Thymus (tissue), 14 donors: ENCODE measurements at places on chromosomes 4 and X.

DNA sequence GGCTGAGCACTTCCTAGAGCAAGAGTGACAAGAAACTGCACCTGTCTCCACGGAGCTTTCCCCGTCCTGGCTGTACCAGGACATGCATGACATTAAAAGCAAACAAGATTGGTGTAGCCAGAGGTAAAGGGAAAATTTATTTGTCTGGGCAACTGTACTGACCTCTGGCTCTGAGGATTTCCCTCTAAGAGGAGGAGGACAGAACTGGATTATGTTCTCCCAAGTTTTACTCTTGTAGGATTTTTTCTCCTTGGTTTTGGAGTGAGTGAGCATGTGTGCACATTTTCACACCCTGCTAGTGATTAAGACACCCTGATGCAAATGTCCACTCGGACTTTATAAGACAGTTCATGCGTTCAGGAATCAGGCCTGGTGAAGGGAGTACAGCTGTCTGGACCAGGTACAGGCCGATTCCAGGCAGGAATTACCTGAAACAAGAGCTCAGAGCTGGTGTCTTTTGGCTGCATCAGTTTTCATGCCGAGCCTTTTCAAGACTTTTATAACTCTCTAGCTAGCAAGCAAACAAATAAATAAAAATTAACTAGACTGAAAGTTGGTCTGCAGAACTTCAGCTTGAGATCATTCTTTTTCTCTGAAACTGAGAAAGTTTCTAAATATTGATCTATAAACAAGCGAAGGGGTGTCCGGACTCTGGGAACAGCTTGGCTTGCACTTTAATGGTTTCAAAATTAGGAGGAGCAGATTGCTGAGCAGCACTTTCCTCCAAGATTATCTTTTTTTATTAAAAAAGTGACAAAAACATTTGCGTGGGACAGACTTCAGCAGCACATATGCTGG, 51.3 kb upstream of the SPRY1 start:
- DNase-seq = no peak

DNA sequence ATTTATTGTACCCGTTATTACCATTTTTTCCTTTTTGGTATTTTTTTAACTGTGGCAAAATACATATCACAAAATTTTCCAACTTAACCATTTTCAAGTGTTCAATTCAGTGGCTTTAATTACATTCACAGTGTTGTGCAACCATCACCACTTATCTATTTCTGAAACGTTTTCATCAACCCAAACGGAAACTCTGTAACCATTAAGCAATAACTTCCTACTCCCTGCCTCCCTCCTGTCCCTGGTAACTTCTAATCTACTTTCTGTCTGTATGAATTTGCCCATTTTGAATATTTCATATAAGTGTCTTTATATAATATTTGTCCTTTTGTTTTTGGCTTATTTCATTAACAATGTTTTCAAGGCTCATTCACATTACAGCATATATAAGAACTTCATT, 57.4 kb upstream of the MSN start:
- DNase-seq = no peak

GRCh38 chr4:15894921-15895916, 43.3 kb downstream of the FGFBP1 start:
- DNase-seq = no peak

DNA sequence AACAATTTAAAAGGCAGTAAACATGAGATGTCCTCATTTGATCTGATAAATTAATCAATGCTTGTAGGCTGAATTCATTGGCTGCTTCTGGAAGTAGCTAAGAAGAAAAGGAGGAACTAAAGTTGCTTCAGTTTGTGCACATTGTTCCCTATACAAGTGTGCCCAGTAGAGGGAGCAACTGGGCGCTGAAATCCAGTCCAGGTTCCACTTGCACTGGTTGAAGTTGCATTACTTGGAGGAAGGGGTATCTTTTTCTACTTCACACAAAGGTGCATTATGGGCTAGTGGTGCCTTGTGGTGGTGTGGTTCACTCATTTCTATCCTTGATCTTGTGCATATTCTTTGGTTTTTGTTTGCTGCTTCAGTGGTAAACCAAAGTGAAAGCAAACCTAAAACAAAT, 67.9 kb upstream of the SOX3 start:
- no peak for DNase-seq

GRCh38 chrX:69388526-69388925, 115.6 kb upstream of the NALF2 start:
- DNase-seq = no peak

GRCh38 chr4:8915201-8916200, 43.9 kb upstream of the HMX1 start:
- no peak for DNase-seq

DNA sequence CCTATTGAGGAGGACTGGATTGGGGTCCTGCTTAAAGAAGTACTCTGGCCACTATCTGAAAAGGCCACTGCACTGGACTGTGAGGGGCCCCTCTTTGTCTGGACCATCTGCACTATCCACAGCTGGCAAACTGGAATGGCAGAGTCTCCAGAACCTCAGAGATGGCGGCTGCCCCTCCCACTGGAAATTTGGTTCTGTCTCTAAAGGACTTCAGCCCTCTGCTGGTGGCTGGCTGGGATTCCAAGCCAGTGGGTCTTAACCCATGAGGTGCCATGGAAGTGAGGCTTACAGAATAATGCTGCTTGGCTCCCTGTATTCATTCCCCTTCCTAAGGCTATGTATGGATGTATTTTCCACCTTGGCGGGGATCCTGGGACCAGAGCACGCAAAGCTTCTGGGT, 41.6 kb upstream of the CYLC1 start:
- DNase-seq = no peak

GRCh38 chrX:37347420-37347819, 1.7 kb upstream of the PRRG1 start:
- DNase-seq = no peak

DNA sequence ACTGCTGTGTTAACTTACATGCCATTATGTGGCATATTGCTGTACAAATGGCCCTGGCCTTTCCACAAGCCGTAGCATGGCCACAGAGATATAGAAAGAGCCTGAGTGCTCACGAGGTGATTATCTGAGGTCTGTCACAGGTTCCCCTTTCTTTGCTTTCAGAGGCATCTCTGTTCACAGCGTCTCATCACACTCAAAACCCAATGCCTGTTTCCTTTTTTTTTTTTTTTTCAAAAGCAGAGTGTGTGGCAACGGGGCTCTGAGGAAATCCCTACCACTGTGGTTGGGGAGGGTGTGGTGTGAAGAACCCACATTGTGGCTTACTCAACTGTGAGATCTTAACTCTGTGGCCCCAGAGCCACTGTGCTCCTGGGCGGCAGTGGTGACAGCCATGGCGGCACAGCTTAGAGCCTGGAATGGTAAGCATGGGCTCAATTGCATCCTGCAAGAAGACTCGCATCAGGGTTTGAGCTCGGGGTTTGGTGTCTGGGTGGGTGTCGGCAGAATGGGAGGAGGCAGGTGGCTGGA, 30.8 kb downstream of the RTL5 start:
- peak; percentile 41 for DNase-seq

DNA sequence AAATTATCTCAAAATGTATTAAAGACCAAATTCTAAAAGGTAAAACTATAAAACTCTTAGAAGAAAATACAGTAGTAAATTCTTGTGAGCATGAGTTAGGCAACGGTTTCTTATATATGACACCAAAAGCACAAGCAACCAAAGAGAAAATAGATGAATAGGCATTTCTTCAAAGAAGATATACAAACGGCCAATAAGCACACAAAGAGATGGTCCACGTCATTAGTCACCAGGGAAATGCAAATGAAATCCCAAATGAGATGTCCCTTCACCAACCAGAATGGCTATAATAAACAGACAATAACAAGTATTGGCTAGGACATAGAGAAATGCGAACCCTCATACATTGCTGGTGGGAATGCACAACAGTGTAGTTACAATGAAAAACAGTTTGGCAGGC, 44.6 kb downstream of the RAB33A start:
- no peak for DNase-seq

DNA sequence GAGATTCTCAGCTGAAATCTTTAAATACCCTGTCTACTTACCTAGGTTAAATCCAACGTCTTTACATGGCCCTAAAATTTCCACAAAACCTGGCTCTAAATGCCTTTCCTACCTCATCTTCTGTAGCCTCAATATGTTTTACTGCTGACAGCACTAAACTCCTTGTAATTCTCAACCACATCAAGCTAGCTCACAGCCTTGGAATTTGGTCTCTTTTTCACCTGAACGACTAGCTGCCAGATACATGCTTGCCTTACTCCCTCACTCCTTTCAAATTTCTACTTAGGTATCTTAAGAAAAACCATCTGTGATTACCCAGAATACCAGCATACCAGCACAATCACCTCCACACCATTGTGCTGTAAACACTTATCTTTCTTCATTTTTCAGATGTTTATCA, 635.6 kb upstream of the PCDH10 start:
- no peak for DNase-seq

- DNase-seq = no peak
These were observed 483.5 kb downstream of the ARAP2 start for GRCh38 chr4:35760807-35761206.

- no peak for DNase-seq
These were observed 133.2 kb downstream of the TMEM164 start for GRCh38 chrX:110136136-110136535.

GRCh38 chr4:16897991-16898827, at the start of gene LDB2:
Gene LDB2, minus strand, starts transcription at chr4:16898645.
- no peak for DNase-seq

DNA sequence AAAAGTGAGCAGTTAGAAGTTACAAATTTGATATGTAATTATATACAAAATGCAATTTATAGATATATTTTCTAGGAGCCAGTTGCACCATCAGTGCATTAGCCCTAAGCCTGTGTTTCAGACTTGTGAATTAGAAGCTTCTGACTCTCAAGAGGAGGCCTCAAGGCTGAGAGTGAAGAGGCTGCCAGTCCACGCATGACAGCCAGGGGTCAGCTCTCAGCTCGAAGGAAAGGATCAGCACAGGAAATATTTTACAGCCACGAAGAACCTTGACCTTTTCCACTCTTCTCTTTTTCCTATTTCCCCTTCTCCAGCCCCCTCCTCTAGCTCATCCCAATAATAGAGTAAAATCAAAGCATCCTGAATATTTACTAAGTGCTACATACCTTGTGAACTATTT, 642.4 kb downstream of the TRIML1 start:
- DNase-seq = no peak

DNA sequence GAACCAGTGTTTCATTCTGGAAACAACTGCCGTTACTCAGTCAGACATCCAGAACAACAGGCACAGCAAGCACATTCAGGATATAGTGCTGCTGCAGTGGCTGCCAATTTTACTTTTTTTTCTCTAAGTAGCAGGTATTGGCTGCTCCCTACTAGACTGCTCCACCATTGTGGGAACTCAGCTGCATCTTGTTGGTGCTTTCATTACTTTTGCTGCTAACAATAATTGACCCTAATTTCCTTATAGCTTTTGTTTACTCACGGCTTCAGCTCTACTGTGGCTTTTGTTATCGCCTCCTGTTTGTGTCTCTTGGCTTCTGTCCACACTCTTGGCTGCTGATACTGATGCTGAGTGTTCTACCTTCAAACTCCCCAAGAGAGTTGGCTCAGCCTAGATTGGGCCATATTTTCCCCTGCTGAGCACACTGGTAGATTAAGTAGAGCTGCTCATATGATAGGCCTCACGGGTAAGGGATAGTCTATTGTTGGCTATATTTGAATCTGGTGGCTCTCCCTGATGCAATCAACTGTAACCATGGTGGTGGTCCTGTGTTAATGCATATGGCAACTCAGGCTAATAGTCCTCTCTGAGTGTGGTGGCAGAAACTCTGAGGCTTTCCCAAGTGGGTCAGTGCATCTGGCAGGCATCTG, 44.5 kb upstream of the IL2 start:
- DNase-seq = no peak

DNA sequence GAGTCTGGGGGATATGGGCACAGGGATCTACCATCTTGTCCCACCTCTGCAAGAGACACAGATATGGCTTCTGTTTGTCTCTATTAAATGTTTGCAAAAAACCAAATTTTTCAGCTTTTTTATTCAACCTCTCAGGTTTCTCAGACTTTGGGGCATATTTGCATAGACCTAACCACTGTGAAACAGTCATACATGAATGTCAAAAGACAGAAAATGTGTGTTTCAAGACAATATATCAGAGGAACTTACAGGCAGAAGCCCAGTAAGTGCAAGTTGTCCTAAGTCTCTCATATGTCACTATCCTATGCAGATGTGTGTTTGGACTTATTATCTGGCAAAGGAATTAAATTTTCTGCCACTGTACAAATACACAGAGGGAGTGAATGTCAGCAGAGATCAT, 951.2 kb downstream of the PCDH18 start:
- no peak for DNase-seq

GRCh38 chrX:85994797-85995196, 52.6 kb downstream of the CHM start:
- no peak for DNase-seq

DNA sequence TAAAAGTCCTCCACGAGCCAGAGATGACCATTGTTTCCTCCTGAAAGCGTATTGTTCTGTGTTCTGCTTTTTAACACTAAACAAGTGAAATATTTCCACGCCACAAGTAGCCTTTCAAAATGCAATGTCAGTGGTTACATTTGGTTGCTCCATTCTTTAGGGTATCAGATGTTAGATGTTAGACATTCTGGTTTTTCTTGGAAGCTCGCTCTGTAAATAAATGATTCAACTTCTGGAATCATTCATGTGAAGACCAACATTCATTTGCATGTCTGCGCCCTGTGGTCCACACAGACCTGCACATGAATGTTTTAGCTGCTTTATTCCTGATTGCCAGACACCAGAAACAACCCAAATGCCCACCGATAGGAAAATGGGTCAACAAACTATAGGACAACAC, 38.0 kb upstream of the HELT start:
- DNase-seq = no peak

GRCh38 chrX:119235051-119235511, 1.0 kb upstream of the PGRMC1 start:
- no peak for DNase-seq

GRCh38 chr4:6732441-6733357, 16.7 kb downstream of the BLOC1S4 start:
- no peak for DNase-seq

DNA sequence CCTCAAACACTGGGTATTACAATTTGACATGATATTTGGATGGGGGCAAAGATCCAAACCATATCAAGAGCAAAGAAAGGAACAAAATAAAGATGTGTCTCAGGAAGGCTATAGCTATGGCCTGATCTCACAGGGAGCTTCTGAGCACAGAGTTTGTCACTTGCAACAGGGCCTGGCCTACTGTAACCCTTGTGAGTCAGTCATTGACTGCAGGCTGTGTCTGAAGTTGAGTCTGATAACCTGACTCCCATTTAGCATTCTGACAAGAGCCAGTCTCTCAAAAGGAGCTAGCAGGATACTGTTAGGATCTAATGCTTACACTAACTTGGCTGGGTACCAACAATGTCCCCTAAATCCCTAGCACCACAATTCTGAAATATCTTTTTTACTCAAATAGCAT, 612.5 kb upstream of the TECRL start:
- DNase-seq = no peak

GRCh38 chr4:7041801-7042502, 1.2 kb upstream of the TADA2B start:
- no peak for DNase-seq

- DNase-seq = no peak
These were observed 213.7 kb upstream of the ZIC3 start for GRCh38 chrX:137352101-137352660.
